Naive B cell (primary cell): ENCODE measurements at places on chromosomes 13 and 19. TPM values are rescaled to one million over a fixed set of nuclear protein-coding genes. Genes with fewer than 3 reads are reported as not detected.

PLPP2 gene
- polyA plus RNA-seq = not detected

PRR22 gene
- not detected for polyA plus RNA-seq

ZSCAN1 gene
- polyA plus RNA-seq = not detected

DAND5 gene
- not detected for polyA plus RNA-seq

IQCN gene
- 1.9 TPM for polyA plus RNA-seq

SLITRK6 gene
- not detected for polyA plus RNA-seq

OR2Z1 gene
- not detected for polyA plus RNA-seq

SLC39A3 gene
- 67.6 TPM for polyA plus RNA-seq

ZNF665 gene
- polyA plus RNA-seq = 36.9 TPM

PLEKHG2 gene
- 2.5 TPM for polyA plus RNA-seq
